ENCODE measurements at places on chromosomes 2 and 18.

- DNase-seq = no peak
These were observed 179.6 kb downstream of the DSC3 start for GRCh38 chr18:30862900-30863299.

DNA sequence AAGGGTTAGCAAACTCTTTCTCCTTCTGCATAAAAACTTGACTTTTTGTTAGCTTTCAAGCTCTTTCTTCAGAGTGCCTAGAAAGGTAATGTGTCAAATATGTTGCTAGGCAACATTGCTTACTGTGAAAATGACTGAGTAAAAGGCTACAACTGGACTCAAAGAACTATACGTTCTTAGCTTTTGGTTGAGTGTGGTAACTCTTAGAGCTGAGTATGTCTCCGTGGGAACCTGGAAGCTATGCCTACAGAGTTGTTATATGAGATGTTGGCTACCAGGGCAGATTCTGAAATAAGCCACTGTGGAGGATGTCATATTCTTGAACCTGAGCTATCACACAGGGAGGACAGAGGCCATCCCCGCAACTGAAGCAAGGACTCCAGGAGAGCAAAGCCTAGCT is 105.5 kb downstream of the ARL6IP6 start:
- no peak for DNase-seq

GRCh38 chr2:151071382-151071781 is 190.3 kb downstream of the RBM43 start:
- no peak for DNase-seq

GRCh38 chr18:38786906-38787305 is 1221.3 kb upstream of the CELF4 start:
- no peak for DNase-seq

DNA sequence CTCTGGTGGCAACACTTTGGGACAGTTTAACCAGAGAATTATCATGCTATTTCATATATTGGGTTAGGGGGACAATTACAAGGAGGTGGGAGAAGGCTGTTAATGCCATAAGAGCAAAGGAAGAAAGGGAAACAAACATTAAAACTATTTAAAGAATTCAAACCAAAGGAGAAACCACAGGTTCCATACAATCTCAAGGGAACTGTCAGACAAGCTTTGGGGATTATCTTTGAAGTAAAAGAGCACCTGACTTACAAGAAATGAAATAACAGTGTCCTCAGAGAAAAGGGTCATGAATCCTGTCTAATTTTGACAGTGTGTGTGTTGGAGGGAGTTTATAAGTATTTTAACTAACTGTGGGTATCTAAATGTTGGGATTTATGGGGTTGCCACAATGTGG is 44.4 kb downstream of the CERS6 start:
- no peak for DNase-seq

Data from substantia nigra (tissue), 51 donors.